ENCODE measurements at places on chromosomes 5 and 9.

DNA sequence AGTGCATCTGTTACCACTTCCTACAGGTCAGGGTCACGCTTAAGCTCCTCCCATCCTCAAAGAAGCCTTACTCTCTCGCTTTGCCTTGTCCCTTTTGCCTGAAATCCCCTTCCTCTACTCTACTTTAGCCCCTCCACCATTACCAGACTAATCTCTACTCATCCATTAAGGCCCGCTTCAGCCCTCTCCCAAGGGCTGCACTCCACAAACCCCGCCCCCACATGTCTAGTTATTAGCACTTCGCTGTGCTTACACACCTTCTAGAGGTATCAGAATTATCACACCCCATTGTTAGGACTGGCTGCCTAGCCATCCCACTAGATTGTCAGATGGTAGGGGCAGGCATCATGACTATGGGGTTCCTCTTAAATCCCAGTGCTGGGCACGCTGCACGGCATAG is 565.7 kb upstream of the WWC1 start:
- no peak for DNase-seq

- DNase-seq = no peak
Observed at GRCh38 chr5:150946351-150946905, 41.6 kb upstream of the ZNF300 start.

DNA sequence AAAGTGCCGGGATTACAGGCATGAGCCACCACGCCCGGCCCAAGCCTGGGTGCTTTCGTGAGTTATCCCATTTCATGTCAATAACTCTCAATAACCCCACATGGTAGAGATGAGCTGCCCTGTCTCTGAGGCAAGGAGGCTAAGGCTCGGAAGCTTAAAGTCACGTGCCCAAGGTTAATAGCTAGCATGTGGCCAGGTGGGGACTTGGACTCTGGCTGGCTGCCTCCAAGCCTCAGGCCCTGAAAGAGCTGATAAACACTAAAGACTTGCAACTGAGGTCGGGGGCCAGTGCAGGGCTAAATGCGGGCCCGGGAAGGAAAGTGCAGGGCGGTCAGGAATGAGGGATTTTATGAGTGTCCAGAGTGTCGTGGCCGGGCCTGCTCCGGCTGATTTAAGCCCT is 30.9 kb upstream of the BARHL1 start:
- no peak for DNase-seq

- DNase-seq = peak; percentile 63
Observed at GRCh38 chr5:168227001-168227400, 64.4 kb upstream of the WWC1 start.

GRCh38 chr5:135242021-135242865 is 156.8 kb downstream of the MACROH2A1 start:
- peak; percentile 26 for DNase-seq

- DNase-seq = no peak
Observed at GRCh38 chr5:158198636-158199035, 339.7 kb upstream of the CLINT1 start.

- DNase-seq = no peak
Observed at GRCh38 chr9:94672811-94673487, 33.6 kb upstream of the FBP1 start.

GRCh38 chr9:114053246-114054005 is 24.7 kb downstream of the AMBP start:
- DNase-seq = peak; percentile 33

DNA sequence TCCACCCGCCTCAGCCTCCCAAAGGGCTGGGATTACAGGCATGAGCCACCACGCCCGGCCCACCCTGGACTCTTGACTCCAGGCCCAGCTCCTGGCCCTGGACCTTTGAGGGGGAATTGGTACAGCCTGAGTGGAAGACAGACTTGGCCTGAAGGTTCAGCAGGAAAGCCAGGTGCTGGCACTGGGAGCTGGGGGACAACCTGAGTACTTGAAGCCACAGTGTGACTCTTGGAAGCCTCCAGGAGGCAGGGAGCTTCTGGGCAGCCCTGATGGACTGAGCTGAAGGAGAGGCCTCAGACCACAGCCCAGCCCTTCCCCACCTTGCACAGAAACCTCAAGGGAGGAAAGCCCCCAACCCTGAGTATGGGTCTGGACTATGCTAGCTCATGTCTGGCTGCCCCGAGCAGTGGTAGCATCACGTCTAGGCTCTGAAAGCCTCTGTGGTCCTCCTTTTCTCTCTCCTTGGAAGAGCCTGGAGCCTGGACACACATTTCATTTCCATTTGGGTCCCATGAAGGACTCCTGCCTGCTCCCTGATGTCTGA is 54.1 kb downstream of the RASGEF1C start:
- no peak for DNase-seq

DNA sequence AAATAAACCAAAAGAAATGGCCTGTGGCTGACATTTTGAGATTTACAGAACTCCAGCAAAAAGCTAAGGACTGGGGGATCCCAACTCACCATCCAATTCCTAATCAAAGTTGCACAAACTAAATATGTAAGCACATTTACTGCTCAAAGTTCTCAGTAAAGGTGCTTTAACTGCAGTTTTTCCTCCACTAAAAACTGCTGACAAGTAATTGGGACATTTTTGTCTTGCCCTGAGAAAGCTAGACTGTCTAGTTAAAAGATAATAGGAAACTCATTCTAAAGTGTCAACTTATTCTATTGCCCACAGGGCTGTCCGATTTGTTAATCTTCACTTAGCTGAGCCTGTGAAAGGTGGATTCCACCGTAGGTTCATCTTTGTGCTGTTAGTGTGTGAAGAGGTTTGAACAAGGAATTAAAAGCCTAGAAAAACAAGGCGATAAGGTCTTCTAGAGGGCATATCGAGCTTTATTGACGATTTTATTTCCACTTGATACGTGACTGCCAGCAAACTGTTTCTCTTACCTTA is 1.0 kb downstream of the DOCK8 start:
- no peak for DNase-seq

GRCh38 chr5:150510460-150511263 is 2.7 kb downstream of the NDST1 start:
- peak; percentile 57 for DNase-seq

DNA sequence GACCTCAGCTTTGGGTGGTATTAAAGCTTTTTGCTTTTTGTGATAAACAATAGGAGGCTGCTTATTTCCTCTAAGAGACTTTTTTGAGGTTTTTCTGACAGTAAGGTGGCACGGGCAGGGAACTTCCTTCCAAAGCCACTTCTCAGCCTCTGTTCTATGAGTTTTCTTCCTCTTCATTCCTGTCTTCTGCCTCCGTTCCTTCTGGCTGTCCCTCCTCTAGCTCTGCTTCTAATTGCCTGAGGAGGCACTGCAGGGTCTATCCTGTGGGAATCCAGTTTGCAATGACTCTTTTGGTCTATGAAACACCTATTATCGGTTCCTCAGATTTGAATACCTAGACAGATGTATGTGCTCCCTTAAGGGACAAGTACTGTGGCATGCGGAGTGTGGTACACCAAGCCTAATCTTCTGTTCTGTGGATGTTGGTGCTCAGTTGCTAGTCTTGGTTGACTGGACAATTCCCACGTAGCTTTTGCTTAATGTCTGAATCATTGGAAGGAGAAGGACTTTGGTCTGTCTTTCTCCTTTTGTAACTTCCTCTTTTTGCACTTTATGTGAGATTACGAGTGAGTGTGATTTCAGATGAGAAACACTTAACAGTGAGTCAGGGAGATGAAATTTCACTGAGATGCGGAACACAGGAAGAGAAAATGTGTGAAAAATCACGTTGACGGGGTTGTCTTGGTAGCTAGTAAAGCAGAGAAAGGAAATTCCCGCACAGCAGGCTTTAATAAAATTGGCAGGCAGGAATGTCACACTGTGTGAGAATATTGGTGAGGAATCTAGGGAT is 305.2 kb downstream of the EFNA5 start:
- no peak for DNase-seq

GRCh38 chr5:40401284-40402006 is 278.3 kb upstream of the PTGER4 start:
- DNase-seq = peak; percentile 58

DNA sequence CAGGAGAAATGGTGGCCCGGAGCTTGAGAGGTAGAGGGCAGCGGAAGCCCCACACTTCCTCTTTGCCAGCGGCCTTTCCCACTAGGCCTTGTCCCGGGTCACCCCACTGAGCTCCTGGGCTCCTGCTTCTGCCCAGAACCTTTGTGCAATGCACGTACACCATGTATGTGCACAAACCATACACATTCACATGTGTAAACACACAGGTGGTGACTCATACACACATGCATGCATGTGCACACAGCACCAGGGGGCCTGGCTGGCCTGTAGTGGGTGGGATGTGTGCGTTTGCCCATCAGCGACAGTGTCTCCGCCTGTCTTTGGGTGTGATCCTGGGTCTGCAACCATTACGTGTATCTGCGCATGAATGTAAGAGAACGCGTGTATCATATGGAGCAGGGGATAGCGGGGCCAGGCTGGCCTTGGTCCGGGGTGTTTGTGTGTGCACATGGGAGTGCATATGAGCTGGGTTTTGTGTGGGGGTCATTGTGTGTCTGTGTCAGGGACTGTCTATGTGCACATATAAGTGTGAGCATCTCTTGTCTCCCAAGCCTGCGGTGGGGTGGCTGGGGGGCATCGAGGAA is 43.7 kb downstream of the PSD2 start:
- DNase-seq = no peak

- DNase-seq = no peak
Observed at GRCh38 chr9:27088981-27089380, 20.0 kb upstream of the TEK start.

DNA sequence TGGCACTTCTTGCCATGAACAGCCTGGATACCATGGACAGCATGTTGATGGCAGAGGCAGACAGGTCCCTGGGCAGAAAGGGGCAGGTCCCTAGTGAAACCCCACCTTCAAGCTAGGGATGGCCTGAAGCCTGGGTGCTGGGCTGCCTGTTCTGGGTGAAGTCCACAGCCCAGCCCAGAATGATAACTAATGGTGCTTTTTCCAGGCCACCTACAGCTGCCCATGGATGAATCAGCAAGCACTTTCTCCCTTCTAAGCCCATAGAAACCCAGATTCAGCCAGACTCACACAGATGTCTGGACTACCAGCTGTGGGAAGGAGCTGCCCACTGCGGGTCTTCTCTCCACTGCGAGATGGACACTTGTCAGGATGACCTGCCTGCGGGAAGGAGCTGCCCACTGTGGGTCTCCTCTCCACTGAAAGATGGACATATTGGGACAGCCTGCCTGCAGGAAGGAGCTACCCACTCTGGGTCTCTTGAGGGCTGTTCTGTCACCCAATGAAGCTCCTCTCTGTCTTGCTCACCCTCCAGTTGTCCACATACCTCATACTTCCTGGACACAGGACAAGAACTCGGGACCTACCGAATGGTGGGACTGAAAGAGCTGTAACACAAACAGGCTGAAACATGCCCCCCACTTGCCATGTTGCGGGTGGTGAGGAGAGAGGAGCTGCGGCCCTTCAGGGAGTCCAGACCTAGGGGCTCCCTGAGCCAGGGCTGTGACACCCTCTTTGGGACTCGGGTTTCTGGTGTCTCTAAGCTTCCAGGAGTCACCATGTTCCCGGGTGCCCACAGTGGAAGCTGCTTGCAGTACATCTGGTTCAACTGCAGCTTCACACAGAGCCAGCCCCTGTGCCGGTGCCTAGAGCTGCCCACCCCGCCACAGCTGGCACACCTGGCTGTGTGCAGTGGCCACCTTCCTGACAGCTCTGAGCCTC is 60.7 kb upstream of the SYNPO start:
- DNase-seq = peak; percentile 52

- peak; percentile 88 for DNase-seq
Observed at GRCh38 chr9:130444565-130445221, at the start of gene ASS1. Gene ASS1 (plus strand): TSS chr9:130444961. CDS start chr9:130452229, 7,268 bp downstream.

DNA sequence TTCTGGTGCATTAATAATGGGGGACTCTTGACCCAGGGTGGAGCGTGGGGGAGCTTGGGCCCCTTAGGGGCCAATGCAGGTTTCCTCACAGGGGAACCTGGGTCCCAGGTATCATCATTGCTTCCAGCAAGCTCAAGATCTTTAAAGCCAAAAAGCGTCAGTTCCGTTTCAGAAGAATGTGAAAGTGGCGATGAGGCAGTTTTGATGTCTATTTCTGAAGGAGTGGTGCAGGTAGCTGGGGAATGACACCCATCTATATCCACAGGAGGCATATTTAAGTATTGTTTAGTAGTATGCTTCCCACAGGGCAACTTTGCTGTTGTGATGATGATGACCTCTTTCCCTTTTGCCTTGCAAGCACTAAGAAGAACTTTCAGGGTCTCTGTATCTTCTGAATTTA is 10.8 kb downstream of the ANKRD34B start:
- DNase-seq = no peak

DNA sequence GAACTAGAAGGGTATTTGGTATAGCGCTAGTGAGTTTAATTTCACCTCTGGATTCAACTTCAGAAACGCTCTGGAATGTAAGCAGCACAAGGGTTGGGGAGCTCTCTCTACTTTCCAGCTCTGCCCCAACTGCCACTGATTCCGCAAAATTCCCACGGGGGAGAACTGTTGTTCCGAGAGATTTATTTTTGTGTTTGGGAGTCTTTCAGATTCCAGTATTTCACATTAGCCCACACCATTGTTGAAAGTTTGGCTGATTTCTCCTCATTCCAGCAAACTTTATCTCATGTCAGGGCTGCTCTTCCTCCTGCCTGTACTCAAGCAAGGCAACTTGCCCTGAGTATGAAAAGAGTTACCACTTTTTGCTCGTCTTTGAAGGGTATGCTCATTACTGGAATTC is 198.5 kb upstream of the EGFLAM start:
- no peak for DNase-seq

DNA sequence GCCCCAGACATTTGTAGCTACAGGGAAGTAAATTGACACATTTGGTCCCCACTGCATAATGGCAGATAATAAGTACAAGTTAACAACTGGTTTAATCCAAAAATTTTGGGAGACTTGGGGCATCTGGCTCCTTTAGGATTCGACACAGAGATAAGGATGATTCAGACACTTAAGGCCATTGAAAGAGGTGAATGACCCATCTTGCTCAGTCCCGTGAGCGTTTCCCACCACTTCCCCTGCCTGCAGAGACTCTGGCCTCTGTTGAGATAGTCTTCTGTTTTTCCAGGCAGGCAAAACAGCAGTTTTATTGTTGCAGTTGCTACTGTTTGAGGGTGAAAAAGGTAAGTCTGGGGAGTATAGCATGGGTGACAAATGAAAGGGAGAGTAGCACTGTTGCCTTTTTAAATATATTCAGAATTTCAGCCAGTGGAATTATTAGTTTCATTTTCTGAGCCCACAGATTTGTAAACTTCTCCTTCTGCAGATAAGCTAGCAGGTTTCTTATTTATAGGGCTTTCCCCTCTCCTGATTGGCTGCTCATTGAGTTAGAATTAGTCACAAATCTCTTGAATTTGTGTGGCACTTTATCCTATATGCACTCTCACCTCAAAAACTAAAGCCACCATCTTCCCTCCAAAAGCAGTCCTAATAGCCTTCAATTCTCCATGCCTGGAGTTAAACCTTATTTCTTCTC is 19.3 kb downstream of the ACO1 start:
- DNase-seq = peak; percentile 58

DNA sequence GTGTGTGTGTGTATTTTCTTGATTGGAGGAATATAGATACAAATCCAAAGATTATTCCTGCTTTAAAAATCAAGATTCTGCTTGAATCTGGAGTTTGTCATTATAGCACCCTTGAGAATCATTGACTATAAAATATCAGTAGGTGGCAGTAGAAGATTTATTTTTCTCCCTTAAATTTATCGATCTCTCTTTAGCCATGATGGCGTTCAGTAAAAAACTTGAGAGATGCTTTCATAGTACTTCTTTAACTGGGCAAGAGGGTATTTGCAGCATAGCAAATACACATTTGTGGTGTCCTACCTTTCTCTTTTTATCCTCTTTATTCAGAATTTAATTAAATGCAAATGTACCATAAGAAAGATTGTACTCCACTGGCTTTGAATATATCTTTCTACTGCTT is 307.7 kb downstream of the ADGRV1 start:
- no peak for DNase-seq

GRCh38 chr9:89822996-89823395 is 218.2 kb downstream of the GADD45G start:
- DNase-seq = no peak
